Activated T-helper 17 cell treated with anti-CD3 and anti-CD28 coated beads, Interleukin-2, amount 50 U/mL, for 72 hours (primary cell): ENCODE measurements at places on chromosomes 16 and 17.

- no peaks in the 10 kb centered on the region for H3K4me1 ChIP-seq
- H3K4me3 ChIP-seq: no peak overlapping the region
- H3K27ac ChIP-seq: no peak overlapping the region
- no peaks in the 10 kb centered on the region for H3K36me3 ChIP-seq
- H3K27me3 ChIP-seq: peaks cover 3% of the 10 kb centered on the region
Measured at GRCh38 chr17:77565166-77565565, 393.3 kb upstream of the TNRC6C start.

GRCh38 chr16:81881228-81881627, 102.1 kb downstream of the PLCG2 start:
- no peak overlapping the region for H3K4me3 ChIP-seq
- no peak for ATAC-seq
- no peak overlapping the region for H3K27ac ChIP-seq
- H3K36me3 ChIP-seq: no peaks in the 10 kb centered on the region
- H3K4me1 ChIP-seq: no peaks in the 10 kb centered on the region

DNA sequence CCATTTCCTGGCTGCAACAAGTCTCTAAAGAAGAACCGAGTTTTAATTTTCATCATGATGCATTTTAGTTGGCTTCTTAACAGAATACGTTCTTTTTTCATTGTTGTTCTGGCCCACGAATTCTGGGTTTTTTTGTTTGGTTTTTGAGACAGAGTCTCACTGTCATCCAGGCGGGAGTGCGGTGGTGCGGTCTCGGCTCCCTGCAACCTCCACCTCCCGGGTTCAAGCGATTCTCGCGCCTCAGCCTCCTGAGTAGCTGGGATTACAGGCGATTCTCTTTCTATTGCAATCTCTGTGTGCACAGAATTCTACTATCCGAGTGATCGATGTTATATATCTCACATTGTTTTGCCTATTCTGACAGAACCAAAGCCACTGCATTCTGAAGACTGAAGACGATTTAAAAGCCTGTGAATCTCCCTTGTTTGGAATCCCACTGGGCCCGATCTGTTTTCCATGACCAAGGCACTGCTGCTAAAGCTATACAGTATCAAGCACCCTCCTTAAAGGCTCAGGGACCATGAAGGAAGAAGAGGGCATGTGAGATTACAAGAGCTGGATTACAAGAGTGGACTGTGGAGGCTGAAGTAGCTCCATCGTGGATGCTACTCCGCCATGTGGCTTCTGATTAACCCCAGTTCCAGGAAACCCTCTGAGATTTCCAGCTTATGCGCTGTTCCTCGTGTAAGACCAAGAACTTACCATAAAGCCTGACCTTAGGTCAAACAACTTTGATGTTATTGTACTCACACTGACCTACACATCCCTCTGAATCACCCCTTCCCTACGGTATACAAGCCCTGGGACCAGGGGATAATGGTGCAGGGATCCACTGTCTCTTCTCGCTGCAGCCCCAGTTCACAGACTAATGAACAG, 44.3 kb downstream of the ADCY9 start:
- H3K27ac ChIP-seq: no peak overlapping the region
- ATAC-seq: no peak
- H3K36me3 ChIP-seq: no peaks in the 10 kb centered on the region
- no peaks in the 10 kb centered on the region for H3K4me1 ChIP-seq

GRCh38 chr16:57167953-57168352, 17.9 kb downstream of the PSME3IP1 start:
- H3K4me1 ChIP-seq: peaks cover 5% of the 10 kb centered on the region
- H3K4me3 ChIP-seq: no peak overlapping the region
- H3K27ac ChIP-seq: no peak overlapping the region

- H3K4me1 ChIP-seq: peaks cover 6% of the 10 kb centered on the region
- ATAC-seq: no peak
- peak overlapping the region; percentile 17 for H3K4me3 ChIP-seq
- peak overlapping the region; percentile 19 for H3K27ac ChIP-seq
- peaks cover 4% of the 10 kb centered on the region for H3K27me3 ChIP-seq
Measured at GRCh38 chr17:3222505-3222904, 15.0 kb downstream of the OR1A1 start.

DNA sequence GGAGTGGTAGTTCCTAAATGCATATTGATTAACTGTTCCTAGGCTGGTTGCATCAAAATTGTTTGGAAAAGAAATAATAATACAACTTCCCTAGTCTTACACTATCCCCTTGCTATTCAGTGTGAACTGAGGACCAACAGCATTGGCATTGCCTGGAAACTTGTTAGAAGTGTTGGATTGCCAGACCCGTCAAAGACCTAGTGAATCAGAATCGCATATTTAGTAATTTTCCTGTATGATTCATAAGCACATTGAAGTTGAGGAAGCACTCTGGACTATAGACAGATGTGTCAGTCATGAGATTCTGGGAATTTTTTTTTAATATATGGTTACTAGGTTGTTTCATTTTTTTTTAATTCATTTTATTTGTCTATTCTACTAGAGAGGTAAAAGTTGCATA, 34.7 kb upstream of the KCNJ16 start:
- H3K27ac ChIP-seq: no peak overlapping the region
- H3K4me3 ChIP-seq: no peak overlapping the region
- peaks cover 4% of the 10 kb centered on the region for H3K27me3 ChIP-seq
- H3K4me1 ChIP-seq: no peaks in the 10 kb centered on the region
- H3K36me3 ChIP-seq: no peaks in the 10 kb centered on the region
- peak; percentile 43 for ATAC-seq

DNA sequence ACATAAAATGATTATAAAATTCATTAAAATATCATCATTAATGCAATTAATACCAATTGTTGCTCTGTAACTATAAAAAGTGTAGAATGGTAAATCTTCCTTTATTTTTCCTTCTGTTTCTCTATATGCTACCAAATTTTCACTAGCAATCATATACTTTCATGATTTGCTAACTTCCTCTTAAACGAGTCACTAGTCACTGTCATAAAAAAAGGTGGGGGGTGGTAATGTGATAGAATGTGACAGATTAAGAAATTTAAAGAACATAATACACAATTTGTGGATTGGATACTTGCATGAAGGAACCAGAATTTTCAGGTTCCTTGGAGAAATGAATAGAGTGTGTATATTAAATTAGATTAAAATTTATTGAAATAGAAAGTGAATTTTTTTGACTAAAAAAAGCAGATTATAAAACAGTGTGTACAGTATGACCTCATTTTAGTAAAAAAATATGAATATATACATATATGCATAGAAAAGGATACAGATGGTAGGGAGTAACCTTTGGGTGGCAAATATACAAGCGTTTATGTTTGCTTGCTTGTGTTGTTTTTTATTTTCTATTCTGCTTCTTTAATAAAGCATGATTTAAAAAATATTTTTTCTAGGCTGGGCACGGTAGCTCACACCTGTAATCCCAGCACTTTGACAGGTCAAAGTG, 56.7 kb upstream of the C17orf78 start:
- H3K4me1 ChIP-seq: no peaks in the 10 kb centered on the region
- H3K27ac ChIP-seq: no peak overlapping the region
- ATAC-seq: no peak
- H3K4me3 ChIP-seq: no peak overlapping the region
